ENCODE measurements at places on chromosomes 5 and 9.
A peak's percentile ranks its signal among the peaks of the same experiment; 100 is the strongest.

- no peak for DNase-seq
These were observed 49.0 kb downstream of the NDUFAF2 start for GRCh38 chr5:60993875-60994571.

DNA sequence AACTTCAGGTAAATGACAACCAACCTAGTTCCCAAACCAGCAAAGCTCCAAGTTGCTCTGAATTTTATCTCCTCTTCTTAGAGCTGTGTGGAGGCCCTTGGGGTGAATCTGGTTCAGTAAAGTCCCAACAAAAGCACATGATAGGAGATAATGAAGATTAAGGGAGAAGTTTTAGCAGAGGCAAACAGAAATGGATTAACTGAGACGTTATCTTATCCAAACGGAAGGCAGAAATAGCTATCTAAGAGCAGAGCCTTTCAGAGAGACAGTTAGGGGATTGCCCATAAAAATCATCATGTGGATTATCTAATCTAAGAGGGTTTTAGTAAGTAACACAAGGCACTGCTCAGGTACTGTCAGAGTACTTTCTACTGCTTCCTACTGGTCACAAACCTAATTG lies 183.9 kb upstream of the ZNF618 start:
- DNase-seq: no peak

DNA sequence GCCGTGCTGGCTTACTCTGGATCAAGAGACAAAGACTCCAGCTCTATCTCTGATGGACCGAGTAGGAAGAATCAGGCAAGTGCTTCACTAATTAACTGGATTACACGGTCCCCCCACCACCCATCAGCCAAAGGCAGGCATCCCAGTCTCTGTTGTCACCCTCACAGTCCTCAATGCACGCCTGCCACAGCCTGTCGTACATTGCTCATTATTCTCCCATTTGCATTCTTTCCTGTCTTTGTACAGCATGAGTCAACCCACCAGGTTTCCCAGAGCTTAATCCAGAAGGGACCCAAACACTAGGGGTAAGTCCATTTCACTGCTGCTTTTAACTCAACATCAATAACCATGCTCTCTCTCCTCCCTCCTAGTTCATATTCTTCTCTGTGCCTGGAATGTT lies 44.4 kb downstream of the PCA3 start:
- DNase-seq: no peak

- DNase-seq: no peak
These were observed 108.3 kb downstream of the WNK2 start for GRCh38 chr9:93292288-93292615.

DNA sequence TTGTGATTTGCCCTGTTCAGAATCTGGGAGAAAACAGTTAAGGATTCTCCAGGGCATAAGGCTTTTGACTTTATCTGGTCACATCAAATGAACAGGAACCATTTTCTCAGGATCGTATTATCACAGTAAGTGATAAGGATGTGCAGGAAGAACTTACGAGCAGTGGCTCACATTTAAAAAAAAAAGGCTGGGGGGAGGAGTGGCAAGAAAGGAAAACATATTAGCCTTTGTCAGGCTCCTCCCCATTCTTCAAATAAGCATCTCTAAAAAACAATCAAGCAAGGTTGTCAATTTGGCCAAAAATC lies 234.3 kb upstream of the TMEM161B start:
- DNase-seq: peak; percentile 4

DNA sequence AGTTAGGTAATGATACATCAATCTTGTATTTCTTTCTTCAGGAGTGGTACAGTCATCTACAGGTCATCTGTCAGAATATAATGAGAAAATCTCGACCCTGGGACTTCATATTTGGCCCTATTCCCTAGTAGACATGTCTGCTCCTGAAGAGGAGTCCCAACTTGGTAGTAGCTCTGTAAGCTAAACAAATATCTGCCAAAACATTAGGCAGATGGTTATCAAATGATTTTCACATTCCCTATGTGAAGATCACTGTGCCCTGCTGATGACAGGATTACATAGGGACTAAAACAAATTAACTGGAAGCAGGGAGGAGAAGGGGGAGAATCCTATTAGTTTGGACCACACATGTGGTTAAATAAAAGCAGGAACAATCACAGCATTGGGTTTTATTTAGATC lies 138.6 kb upstream of the NFIB start:
- DNase-seq: no peak

DNA sequence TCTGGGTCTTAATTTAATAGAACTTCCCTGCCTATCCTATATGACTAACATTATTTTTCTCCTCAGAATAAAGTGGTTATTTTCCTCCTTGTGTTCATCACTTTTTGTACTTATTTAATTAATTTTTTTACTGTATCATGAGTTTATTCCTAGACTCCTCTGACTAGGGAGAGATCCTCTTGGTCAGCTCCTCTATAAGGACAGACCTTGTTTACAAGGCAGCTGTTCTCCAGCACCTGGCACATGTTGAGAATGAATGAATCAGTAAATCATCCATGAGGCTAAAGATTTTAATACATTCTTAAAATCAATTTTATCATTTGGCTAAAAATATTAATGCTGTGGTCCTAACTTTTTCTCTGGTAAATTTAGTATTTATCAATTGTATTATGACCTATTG lies 139.8 kb downstream of the NUDT12 start:
- no peak for DNase-seq

DNA sequence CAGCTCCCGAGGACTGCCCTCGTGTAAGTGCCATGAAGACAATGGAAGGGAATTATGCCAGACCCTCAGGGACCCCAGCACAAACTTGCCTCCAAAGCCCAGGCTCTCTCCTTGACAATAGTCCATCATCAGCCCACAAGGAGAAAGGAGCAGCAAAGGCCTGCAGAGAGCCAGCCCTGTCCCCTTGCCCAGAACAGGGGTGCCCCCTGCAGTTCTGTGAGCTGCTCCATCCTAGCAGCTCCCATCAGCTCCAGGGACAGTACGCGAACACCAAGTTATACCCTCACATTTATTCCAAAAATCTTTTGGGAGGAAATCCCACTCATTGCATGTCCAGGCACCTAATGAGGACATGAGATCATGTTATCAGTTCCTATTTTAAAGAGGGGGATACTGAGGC lies 11.1 kb downstream of the BARX1 start:
- no peak for DNase-seq

- no peak for DNase-seq
These were observed 651.4 kb downstream of the RAB3C start for GRCh38 chr5:59234236-59234635.

DNA sequence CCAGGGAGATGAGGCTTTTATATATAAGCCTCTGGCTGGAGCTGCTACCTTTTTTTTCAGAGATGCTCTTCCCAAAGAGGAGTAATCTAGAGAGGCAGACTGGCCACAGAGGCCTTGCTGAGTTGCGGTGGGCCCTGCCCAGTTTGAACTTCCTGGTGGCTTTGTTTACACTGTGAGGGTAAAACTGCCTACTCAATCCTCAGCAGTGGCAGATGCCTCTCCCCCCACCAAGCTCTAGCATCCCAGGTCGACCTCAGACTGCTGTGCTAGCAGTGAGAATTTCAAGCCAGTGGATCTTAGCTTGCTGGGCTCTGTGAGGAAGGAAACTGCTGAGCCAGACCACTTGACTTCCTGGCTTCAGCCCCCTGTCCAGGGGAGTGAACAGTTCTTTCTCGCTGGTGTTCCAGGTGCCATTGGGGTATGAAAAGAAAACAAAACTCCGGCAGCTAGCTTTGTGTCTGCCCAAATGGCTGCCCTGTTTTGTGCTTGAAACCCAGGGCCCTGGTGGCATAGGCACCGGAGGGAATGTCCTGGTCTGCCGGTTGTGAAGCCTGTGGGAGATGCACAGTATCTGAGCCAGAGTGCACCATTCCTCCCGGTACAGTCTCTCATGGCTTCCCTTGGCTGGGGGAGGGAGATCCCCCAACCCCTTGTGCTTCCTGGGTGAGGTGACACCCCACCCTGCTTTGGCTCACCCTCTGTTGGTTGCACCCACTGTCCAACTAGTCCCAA lies 219.5 kb upstream of the IZUMO3 start:
- DNase-seq: no peak

- no peak for DNase-seq
These were observed 93.9 kb upstream of the CTSV start for GRCh38 chr9:97132865-97133264.

DNA sequence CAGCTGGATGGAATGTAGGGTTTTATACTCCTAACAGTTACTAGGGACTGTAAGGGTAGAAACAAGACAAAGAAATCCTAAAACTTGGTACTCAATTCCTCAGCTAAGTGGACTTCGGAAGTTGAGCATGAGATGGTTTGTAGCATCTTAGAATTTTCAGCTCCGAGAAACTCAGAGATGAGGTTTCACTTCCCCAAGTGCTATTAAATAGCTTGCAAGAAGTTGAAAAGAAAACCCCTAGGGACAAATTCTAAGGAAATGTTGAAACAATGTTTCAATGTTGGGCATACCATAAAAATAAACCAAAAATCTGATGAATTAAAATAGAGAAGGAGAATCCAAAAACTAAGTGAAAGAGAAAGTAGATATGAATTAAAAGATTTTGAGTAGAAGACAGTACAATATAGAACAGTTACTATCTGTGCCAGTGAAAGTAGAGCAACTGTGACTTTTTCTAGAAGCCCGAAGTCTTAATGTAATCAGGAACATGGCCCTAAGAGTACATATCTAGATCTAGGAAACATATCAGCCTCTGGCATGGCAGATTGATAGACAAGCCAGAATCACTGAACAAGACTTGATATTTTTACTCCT lies 308.6 kb upstream of the RGMB start:
- peak; percentile 10 for DNase-seq

GRCh38 chr5:142587354-142587965 lies 98.4 kb downstream of the FGF1 start:
- peak; percentile 28 for DNase-seq

- DNase-seq: no peak
These were observed 111.6 kb downstream of the ARHGAP26 start for GRCh38 chr5:142881784-142882126.

GRCh38 chr5:93395010-93395409 lies 186.0 kb downstream of the NR2F1-AS1 start:
- DNase-seq: peak; percentile 54

GRCh38 chr9:93133681-93134014 lies 403 bp downstream of the NINJ1 start:
- peak; percentile 89 for DNase-seq

DNA sequence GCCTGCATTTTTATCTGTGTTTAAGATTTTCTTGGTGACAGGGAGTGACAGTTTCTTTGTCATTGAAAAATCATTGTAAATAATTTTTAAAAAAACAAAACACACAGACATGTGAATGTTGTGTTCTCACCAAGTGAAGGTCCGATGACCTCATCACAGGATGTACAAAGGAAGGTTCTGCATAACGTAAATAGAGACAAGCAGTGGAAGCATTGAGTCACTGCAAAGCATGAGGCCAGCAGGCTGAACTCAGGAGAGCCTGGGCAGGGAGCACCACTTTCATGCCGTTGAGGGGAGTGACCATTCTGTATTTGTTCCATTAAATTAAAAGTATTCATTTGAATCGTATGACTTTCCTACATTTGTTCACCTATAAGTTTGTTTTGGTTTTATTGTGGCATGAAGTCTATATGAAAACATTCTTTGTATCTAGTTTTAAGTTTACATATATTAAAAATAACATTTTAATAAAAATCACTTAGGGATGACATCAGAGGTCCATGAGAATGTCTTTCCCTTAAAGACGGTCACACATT lies 70.4 kb upstream of the TLE1 start:
- peak; percentile 97 for DNase-seq

GRCh38 chr5:176845392-176845713 lies 35.0 kb downstream of the UNC5A start:
- DNase-seq: no peak

DNA sequence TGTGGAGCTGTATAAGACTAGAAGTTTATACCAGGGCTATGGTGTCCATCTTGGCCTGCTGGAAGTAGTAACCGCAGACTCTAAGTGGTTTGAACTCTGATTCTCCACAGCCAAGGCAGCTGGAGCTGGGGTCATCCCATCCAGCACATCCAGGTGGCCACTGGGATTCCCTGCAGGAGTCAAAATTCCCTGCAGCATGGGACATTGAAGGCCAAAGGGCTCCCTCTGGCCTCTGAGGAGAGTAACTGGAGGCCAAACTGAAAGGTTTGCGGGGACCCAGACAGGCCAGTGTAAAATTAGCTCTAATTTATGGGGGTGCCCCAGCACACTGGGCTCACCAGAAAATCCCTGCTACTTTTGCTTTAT lies 12.2 kb upstream of the PRXL2C start:
- DNase-seq: no peak

DNA sequence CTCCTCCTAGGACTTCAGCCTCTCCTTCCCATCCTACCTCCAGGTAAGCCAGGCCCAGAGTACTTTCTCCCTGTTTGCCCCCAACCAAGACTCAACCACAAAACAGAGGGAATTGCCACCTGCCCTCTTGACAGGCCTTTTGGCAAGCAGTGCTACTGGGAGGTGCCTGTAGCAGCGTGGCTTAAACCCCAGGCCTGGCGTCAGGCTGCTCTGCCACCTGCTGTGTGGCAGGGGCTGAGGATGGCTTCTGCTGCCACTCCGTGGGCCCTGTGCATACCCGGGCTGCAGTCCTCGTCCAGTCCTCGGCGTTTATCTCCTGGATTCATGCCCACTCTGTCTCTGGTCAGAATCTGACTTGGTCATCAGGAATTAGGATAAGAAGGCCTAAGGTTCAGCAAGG lies 163.1 kb downstream of the PAX5 start:
- DNase-seq: no peak

- peak; percentile 16 for DNase-seq
These were observed 1.3 kb upstream of the INIP start for GRCh38 chr9:112719241-112719691.

- peak; percentile 83 for DNase-seq
These were observed 21.3 kb upstream of the ZNF782 start for GRCh38 chr9:96875461-96876142.

DNA sequence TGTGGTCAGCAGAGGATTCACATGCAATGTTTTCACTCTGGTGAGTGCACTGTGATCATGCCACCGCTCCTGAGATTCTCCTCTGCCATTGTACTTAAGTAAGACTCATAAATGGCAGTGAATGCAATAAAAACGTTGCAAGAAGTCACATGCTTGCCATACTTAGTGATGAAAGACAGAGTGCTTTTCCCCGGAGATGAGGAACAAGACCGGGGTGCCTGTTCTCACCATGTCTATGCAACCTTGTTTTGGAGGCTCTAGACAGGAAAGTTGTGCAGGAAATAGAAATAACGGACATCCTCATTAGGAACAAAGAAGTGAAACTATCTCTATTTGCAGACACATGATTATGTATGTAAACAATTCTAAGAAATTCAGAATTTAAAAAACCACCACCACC lies 84.7 kb upstream of the IRX2 start:
- no peak for DNase-seq

DNA sequence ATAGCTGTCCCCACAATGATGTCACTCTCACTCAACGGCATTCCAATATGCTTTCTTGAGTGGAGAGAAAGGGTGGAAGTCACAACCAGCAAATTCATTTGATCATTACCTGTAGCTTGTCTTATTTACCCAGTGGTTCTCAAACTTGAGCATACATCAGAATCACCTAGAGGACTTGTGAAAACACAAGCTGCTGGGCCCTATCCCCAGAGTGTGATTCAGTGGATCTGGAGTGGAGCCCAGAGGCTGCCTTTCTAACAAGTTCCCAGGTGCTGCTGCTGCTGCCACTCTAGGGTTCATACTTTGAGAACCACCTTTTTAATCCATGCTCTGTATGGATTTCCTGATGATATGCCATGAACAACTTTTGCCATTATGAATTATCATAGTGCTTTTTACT lies 94.7 kb downstream of the KLHL3 start:
- no peak for DNase-seq

GRCh38 chr5:156693113-156693512 lies 157.0 kb upstream of the PPP1R2B start:
- DNase-seq: no peak
